Activated T-cell treated with anti-CD3 and anti-CD28 coated beads for 48 hours (primary cell): ENCODE measurements at places on chromosomes 5 and 9.

- no peak for DNase-seq
Measured at GRCh38 chr5:64766941-64767340, 1.6 kb downstream of the SREK1IP1 start.

- peak; percentile 41 for DNase-seq
Measured at GRCh38 chr5:98927989-98928872, 576 bp downstream of the CHD1 start.

- DNase-seq = no peak
Measured at GRCh38 chr5:115616472-115616871, 9.4 kb downstream of the TMED7 start.

- no peak for DNase-seq
Measured at GRCh38 chr5:116521173-116521872, 53.3 kb downstream of the SEMA6A start.

GRCh38 chr5:154313360-154314017, 123.0 kb downstream of the GALNT10 start:
- DNase-seq = no peak

DNA sequence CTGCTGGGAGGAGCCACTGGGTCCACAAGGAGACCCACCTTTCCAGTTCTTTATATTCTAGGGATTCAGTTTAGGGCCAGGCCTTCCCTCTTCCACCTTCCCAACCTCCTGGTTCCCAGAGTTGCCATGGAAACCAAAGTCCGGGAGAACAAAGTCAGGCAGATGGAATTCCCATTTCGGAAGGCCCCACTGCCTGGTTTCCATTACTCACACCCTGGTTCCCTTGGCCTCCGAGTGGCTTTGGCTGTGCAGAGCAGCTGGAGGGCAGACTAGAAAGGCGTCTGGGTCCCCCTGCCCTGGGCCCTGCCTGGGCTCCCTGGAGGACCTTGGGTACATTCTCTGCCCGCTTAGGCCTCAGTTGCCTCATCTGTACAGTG, 136.1 kb downstream of the RGS3 start:
- no peak for DNase-seq

DNA sequence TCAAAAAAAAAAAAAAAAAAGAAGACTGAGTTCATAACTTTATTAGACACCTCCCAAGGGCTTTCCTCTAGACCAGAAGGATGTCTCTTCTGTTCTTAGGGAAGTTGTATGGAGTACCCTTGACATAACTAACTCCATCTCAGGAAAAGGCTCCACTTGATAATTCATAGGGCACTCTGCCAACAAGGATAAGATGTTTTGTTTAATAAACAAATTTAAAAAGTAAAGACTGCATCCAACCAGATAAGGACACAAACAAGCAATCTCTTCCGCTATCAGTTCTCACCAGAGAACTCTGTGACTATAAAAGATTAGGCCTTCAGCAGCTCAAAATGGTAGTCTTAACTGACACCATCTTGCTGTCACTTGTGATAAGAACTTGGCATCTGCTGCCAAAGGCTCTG, 65.8 kb downstream of the SFXN1 start:
- DNase-seq = no peak

DNA sequence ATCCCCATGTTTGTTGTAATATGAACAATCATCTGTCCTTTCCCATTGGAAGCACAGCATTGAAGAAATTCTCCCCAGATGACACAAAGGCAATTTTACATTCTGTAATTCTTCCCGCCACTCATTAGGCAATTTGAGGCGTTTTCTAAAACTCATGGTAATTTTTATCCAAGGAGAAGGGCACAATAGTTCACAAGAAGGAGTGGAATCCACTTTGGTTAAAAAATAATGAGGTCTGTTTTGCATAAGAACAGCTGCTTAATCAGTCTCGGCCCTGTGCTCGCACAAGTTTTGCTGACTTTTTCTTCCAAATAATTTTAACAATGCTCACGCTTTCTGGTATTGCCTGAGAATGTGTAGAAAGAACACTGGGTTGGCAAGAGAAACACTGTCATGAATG, 94.0 kb downstream of the CAVIN4 start:
- no peak for DNase-seq

DNA sequence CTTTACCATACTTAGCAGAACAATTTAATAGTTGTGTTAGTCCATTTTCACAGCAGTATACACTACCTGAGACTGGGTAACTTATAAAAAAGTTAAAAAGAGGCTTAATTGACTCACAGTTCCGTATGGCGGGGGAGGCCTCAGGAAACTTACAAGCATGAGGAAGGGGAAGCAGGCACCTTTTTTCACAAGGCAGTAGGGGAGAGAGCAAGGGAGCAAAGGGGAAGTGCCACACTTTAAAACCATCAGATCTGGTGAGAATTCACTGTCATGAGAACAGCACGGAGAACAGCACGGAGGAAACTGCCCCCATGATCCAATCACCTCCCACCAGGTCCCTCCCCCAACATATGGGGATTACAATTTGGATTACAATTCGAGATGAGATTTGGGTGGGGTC, 269.9 kb downstream of the MTRR start:
- DNase-seq = no peak

- DNase-seq = no peak
Measured at GRCh38 chr5:51379331-51379700, 3.9 kb upstream of the ISL1 start.

DNA sequence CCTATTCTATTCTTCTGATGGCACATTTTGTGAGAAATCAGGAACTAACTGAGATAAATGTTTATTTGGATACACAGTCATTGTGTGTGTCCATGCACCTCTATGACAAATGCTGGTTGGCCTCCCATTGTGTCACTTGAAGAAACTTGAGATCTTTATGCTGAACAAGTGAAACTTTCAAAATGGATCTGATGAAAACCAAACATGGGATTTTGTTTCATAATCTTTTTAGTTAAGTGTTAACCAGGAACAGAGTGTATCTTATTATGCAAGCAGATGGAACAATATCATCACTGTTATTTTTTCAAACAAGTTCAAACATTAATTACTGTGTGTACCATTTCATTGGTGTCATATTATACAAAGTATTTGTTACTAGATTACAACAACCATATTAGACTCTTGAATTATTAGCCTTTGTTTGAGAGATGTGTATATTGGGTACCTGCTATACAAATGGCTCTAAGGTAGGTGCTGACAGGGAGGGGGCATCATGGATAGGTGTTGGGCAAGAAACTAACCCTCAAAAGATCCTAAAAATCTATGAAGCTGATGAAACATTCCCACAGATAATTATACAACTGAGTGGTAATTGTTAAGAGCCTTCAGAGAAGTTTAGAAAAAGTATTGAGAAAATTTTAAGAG, 159.8 kb downstream of the PALM2AKAP2 start:
- no peak for DNase-seq
